ENCODE measurements at places on chromosomes 7 and 10.

DNA sequence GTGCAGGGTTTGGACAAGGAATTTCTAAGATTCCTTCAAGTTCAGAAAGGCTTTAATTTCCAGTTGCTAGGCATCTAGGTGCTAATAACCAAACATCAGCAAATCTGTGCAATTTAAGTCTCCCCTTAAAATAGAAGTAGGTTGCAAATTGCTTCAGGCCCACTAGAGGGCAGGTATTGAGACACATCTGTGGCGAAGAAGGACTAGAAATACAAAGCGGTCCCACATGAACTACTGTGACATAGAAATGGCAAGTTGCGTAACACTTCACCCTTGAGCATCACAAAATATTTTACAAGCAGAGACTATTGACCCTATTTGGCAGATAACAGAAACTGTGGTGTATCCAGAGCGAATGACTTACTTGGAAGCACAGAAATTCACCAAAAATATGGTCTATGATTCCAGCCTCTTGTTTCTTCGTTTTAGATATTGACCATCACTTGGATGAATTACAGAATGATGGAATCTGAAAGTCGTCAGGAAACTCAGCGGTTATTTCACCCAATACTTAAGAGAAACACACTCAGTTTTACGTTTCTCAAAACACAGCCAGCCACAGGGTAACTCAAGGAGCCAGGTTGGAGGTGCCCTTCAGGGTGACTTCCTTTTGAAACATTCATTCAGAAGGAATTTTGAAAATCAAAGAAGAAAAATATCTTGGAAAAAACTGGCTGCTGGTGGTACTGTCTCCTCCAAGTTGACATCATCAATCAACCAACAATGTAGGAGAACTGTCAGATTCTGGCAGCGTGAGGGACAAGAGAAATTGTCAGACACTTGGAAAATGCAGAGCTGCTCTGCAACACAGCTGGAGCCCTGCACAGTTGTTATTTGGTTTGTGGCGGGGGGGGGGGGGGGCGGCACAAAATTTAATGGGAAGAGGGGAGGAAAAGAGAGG lies 256.3 kb upstream of the MINDY3 start:
- peak; percentile 24 for DNase-seq

DNA sequence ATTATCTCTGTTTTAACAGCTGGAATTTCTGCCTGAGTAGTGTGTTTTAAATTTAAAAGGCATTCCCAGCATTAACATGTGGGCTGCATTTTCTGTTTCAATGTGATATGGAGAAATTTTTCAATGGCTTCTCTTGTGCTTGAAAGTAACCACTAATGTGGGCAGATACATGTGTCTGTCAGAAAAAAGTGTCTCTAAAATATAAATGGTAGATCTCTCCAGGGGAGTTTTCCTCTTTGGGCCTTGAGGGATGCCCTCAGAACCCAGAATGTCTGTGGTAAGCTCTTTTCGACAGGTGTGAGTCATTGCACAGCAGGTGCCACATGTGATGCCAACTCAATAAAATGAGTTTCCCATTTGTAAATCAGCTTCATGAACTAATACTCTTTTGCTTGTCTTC lies 221.1 kb downstream of the SEMA3E start:
- no peak for DNase-seq

DNA sequence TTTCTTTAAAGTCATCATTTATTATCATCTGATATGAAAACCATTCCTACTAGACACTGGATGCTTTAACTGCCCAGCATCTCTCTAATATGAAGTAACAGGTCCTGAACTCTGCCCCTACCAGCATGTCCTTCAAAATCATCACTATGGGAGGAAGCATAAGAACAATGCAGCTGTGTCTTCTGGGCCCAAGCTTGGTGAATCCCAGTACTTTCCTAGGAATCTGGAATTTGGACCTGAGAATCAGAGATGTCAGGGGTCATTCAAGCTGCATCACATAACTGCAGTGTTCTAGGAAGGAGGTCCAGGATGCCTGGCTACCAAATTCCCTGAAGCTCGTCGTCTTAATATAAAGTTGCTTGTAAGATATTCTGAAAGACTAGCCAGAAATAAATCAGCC lies 182.7 kb downstream of the AHR start:
- DNase-seq = no peak

- DNase-seq = no peak
Observed at GRCh38 chr7:44547536-44548231, 6.6 kb upstream of the NPC1L1 start.

DNA sequence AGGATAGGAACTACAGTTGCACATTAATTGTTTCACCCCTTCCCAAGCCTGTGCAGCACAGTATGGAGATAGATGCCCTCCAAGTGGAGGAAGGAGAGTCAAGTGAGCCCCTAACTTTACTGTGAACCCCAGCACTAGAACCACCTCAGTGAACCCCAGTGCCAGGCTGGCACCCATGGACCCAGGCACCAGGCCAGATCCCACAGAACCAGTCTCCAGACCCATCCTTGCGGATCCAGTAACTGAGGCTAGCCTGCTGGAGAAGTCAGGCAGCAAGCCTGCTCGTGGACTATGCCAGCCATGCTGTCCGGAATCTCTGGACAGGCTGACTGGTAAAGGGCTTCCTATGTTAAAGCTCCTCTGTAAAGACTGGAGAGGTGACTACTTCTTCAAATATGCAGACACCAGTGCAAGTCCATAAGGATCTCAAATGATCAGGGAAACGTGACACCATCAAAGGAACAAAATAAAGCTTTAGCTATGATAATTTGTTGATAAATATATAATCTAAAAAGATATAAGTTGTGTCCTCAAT lies 27.7 kb downstream of the SHOC2 start:
- DNase-seq = no peak

DNA sequence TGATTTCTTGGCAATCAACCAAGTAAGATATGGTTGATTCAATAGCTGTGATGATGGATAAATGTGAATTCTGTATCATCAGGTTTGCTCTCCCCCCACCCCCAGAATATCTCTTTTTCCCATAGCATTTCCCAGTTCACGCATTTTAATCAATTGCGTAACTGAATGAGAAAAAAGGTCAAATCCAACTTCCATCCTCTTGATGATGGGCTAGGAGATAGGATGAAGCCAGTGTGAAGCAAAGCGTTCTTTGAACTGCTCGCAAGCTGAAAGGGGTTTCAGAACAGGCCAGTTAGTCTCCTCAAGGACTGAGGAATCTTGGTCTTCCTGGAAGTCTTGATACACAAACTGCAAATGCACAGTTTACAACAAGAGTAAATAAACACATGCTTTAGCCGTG lies 94.5 kb upstream of the ARMC3 start:
- DNase-seq = no peak

GRCh38 chr7:158024881-158025280 lies 562.7 kb downstream of the PTPRN2 start:
- DNase-seq = no peak

- DNase-seq = no peak
Observed at GRCh38 chr10:118584181-118584954, 11.1 kb downstream of the PRLHR start.

- peak; percentile 30 for DNase-seq
Observed at GRCh38 chr7:117807676-117808075, 65.6 kb downstream of the CTTNBP2 start.

GRCh38 chr10:71255808-71256660 lies 43.7 kb downstream of the UNC5B start:
- DNase-seq = peak; percentile 82

DNA sequence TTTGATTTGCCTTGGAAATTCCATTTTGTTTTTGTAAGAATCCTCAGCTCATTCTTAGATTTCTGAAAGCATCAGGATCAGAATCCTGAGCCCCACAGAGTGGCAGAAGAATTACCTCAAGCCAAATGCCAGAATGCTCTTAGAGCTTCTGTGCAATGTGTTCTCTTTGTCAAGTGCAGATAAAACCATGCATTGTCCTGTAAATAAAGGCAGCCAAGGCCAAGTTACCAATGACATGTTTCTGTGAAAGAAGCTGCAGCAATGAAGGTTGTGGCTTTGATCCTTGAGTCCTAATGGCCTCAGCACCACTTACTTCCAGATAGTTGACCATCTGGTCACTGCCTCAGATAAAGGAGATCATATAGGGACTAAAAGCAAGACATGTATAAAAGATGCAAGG lies 343.3 kb upstream of the AKR1E2 start:
- DNase-seq = no peak

DNA sequence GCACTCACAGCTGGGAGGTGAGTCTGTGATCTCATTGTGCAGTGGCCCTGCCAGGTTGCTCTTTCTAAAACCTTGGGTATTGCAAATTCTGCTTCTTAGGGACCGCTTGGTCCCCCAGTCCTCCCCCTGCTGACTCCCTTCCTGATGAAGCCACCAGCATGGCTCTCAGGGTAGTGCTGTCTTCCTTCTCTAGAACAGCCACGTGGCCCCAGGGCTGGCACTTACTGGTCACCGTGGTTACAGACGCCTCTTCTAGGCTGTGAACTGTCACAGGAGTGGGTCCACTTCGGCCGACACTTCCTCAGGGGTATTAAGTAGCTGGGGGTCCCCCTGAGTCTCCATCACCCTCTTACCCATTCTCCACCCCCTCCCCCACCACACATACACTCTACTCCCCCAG lies 2.7 kb upstream of the HTRA1 start:
- DNase-seq = no peak

- DNase-seq = no peak
Observed at GRCh38 chr7:139915268-139915863, 86.3 kb downstream of the TBXAS1 start.

DNA sequence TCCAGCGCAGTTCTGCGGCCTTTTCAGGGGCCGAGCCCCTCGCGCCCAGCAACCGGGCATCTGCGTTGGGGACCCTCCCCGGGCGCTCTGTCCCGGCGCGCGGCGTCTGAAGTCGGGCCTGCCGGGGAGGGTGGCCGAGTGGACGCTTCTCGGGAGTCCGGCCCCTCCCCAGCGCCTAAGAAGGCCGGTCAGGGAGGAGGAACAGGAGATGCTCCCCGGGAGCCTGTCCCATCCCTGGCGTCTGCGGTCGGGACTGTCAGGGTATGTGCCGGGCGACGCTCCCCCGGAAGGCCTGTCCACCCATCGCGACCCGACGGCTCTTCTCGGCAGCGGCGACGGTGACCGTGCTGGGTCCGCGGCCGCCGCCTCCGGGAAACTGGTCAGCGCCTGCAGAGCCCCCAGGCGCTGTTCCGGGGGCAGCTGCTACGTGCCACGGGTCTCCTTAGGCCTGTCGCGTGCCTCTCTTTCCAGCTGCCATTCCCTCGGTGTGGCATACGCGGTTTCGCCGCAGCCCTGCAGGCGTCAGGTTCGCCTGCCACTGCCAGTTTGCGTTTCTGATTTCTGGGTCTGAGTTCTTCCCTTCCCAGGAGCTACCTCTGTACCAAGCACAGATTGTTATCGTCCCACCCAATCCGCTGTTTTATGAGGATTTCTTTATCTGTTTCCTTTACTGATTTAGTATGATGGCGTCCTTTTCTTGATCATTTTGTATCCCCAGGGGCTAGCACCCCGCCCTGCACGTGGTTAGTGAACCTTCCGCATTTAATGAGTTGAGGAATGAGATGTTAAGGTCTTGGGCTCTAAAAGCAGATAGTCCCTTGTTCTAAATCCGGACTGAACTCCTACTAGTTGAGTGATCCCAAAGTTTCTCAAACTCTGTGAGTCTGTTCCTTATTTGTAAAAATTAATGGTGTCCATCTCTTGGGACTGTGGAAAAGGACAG lies 782 bp downstream of the IFIT5 start:
- peak; percentile 52 for DNase-seq

DNA sequence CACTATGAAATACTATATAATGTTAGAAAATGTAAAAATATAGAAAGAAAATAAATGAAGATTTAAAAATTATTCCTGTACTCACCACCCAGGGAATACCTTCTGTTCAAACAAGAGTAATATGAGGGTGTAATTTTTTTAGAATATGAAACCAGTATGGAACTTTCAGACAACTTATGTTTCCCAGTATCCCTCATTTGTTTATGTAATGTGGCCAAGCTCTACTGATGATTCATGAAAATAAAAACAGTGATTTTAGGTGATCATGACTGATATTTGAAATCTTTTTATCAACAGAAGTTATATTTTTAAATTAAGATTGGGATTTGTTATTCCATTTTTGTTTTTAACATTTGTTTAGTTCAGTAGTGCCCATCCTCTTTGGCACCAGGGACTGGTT lies 18.8 kb downstream of the SLK start:
- no peak for DNase-seq

GRCh38 chr10:116312548-116312947 lies 11.7 kb upstream of the CCDC172 start:
- peak; percentile 4 for DNase-seq

DNA sequence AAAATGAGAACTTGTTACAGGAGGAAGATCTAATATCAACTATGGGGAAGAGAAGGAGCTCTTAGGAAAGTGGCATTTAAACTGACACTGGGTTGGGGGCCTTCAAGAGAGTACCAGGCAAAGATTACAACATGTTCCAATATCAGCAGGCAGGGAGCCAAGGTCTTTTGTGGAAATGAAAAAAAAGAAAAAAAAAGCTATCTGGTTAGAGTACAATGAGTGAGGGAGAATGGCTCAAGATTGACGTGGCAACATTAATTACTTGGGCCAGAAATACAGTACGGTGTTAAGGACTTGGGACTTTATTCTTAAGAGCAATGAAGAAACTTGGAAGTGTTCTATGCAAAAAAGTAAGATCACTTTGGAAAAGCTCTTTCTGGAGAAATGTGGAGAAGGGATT lies 132.3 kb upstream of the CDK1 start:
- DNase-seq = no peak

GRCh38 chr7:24049296-24049695 lies 234.7 kb upstream of the NPY start:
- no peak for DNase-seq

GRCh38 chr10:95477175-95477520 lies 84.0 kb downstream of the SORBS1 start:
- no peak for DNase-seq

- DNase-seq = no peak
Observed at GRCh38 chr7:134477954-134478353, 19.1 kb upstream of the AKR1B1 start.

- DNase-seq = peak; percentile 76
Observed at GRCh38 chr7:128031901-128032604, 816 bp upstream of the LRRC4 start.

DNA sequence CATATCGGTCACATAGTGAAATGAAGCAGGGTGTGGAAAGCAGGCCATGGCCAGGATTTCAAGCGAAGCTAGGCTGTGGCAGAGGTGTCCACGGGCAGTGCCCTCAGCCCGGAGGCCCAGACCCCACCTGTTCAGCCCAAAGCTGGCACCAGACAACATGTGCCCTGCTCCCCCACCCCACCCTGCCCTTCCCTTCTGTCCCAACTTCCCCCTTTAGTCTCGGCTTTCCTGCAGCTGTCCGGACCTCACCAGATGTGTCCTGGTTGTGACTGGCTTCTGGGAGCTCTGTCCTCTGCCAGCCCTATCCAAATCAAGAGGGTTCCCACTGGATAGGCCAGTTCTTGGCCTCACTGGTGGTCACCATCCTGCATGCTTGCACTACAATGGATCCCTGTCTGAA lies 37.3 kb downstream of the ADAM12 start:
- no peak for DNase-seq

DNA sequence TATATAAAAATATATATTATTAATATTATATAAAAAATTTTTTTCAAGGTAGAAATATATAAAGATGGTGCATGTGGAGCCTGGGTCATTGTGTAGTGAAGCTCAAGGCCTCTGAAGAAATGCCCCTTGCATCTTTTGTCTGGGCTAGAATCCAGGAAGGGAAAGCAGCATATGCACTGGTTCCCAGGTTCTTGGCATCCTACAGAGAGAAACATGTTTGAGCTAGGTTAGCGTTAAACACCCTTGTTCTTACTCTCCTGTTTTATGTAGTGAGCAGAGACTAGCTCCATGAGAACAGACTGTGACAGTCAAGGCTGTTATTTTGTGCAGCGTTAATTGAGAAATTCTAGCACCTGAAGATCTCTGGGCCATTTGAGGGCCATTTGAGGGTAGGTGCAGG lies 116.1 kb downstream of the POM121L12 start:
- DNase-seq = peak; percentile 70

- DNase-seq = peak; percentile 37
Observed at GRCh38 chr7:139753693-139754111, 24.1 kb downstream of the HIPK2 start.

All from G401 (cell line).